ENCODE measurements at places on chromosomes 7 and 10.

- DNase-seq, result no peak
These were observed 18.2 kb downstream of the CDK1 start for GRCh38 chr10:60796481-60796880.

DNA sequence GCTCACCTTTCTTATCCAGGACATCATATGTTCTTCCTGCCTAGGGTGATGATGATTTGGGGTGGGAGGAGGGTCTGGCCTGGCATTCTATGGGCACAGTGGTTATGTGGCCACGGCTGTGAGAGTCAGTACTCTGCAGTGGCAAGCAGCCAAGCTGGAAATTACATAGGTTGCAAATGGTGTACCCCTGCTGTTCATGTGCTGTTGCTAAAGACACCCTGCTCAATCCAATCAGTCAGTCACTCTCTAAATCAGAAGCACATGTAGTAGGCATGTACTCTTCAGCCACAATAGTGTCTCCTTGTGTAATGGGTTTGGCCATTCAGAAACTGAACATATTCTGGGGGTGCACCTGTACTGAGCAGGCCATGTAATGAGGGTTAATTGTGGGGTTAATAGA, 449.1 kb upstream of the ANKRD30A start:
- no peak for DNase-seq

GRCh38 chr10:3192856-3193635, 20.5 kb upstream of the PITRM1 start:
- DNase-seq, result peak; percentile 56

DNA sequence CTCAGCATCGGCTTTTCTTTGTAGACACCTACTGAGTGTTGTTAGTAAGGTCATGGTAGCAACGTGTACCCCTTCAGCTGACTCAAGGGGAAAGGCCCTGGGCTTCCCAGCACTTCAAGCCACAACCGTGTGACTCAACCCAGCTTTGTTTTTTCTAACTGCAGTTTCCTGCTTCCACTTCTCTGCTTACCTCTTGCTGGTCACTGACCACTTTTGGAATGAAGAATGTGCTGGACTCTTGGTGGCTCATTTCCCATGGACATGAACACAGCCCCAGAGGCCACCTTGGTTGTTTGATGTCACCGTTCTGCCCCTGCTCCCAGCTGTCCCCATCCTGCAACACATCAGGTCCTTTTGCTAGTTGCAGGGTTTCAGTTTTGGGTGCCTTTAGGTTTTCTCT, 69.5 kb upstream of the ZNF438 start:
- DNase-seq, result peak; percentile 4

DNA sequence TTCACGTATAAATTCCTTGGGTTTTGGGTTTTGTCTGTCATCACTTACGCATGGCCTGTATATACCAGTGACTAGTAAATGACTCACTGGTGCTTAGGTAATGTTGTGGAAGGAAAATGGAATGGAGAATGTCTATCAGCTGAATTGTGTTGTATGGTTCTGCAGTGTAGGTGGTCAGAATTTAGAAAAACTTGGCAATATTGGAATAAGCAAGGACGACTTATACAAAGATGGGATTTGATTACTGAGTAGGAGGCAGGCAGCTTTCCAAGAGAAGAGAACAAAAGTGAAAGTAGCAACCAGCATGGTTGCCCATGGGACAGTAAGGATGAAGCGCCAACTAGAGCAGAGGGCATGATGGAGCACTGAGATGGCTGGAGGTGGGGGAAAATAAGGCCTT, 168.6 kb upstream of the CSTF2T start:
- DNase-seq, result no peak

GRCh38 chr7:37445064-37445723, 3.5 kb downstream of the ELMO1 start:
- peak; percentile 92 for DNase-seq

DNA sequence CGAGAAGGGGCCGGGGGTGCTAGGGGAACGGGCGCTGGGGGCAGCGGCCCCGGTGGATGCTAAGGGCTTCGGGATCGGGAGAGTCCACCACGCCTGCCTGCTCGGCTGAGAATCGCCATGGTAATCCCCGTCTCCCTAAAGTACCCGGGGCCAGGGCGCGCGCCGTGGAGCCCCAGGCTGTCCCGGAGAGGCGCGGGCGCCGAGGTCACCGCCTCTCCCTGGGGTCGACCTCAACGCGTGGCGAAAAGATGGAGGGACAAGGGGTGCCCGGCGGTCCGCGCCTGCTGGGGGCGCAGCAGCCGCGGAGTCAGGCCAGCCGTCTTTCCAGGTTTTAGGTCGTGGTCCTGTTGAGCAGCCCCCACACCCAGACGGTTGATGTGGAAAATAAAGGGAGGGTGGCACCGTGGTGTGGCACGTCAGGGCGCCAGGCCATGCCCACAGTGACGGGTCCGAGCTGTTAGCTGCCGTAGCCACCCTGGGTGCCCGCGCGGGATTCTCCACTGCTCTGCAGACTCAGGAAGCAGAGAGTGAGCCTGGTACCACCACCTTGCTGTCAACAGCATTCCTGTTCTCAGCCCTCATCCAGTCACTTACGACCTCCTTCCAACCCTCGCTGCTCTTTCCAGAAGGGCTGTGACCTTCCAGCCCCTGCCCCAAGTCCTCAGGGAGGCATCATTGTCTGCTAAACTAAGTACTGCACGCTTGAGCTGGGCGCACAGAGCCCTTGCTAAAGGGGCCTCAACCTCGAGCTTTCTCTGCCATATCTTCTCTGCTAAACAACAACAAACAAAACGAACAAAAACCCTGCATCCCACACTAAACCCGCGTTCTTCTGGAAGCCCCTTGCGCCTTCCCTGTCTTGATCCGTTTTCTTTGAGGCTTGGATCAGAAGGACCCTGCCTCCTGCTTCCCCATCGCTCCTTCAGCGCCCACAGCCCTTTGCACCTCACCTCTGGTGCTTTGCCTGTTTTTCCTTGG, 666 bp downstream of the SMKR1 start:
- no peak for DNase-seq

GRCh38 chr10:81179805-81180452, 642.2 kb downstream of the SH2D4B start:
- peak; percentile 15 for DNase-seq

GRCh38 chr7:82729172-82730030, 285.8 kb upstream of the CACNA2D1 start:
- DNase-seq, result peak; percentile 44

DNA sequence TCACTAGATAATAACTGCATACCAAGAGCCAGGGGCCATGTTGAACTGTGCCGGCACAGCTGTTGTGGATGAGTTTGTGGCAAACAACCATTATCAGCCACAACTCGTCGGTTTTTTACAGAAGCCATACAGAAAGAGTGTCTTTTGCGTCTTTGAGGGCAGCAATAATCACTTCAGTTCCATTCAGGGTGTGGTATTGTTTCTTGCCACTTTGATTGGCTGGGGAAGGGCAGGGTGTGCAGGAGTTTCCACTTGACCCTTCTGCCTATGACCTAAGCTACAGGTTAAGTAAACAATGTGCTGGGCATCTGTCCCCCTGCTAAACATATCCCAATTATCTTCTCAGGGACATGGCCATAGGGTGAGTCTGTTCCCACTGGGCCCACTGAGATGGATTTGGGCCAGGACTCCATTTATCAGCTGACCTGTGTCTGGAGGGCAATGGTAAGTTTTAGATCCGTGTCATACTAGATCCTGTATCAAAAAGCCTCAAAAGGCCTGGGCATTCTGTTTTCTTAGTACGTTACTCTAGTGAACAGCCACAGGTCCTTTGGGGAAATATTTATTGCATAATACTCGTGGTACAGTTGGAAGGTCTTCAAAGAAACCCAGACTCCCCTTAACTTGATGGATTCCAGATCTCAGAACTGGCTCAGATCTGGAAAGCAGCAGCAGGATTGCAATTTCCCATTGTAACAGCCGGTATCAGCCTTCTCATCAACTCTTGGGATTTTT, 15.9 kb downstream of the ZNF3 start:
- DNase-seq, result no peak

GRCh38 chr7:30927040-30927439, 15.4 kb downstream of the AQP1 start:
- DNase-seq, result no peak

DNA sequence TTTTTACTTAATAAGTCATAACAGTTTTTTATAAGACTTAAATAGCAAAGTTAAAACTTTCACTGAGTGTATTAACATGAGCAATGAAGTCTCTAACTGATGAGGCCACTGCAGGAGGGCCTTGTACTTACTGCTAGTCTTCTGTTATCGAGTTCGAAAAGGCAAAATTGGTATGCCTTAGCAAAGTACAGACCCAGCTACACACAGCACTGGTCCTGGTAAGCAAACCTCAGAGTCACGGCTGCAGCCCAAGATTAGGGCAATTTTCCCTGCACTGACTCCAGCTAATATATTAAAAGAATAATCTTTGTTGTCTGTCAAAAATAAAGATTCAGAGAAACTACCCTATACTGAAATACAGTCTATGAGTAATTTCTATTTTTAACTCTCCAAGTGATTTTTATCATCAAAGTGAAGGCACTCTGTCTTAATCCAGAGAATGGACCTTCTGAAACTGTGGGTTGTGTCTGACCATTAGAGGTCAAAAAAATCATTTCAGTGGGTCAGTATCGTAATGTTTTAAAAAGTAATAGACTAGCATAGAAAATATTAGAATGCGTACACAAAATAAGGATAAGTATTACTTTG, 85.7 kb downstream of the HBP1 start:
- no peak for DNase-seq

DNA sequence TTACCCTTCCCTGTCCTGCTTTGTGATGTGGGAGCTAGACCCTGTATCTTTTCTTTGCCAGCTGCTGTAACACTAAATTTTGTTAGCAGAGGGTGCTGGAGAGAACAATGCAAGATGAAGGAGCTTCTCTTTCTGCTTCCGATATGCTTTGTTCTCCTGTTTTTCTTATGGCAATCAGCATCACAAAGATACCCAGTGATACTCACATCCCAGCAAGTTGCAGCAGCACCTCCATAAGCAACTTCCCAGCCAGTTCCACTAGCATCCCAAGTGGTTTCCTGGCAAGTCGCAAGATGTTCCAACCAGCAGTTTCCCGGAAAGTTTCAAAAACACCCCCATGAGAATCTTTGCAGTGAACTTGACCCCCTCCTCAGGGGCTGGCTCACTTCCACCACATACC, 148.6 kb downstream of the IMMP2L start:
- no peak for DNase-seq

DNA sequence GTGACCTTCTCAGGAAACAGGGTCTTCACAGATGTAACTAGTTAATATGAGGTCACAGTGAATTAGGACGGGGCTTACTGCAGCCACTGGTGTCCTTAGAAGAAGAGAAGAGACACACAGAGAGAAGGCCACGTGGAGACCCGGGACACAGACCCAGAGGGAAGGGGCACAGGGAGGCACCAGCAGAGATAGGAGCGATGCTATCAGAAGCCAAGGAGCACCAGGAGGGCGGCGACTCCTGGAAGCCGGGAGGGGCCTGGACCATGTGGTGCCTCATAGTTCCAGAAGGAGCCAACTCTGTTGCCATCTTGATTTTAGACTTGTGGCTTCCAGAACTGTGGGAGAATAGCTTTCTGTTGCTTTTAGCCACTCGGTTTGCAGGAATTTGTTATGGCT, 505.9 kb downstream of the TCERG1L start:
- no peak for DNase-seq

All from inflammatory macrophage (primary cell).